ENCODE measurements at places on chromosomes 3 and 15. TPM values are rescaled to one million over a fixed set of nuclear protein-coding genes. Genes with fewer than 3 reads are reported as not detected.

DNA sequence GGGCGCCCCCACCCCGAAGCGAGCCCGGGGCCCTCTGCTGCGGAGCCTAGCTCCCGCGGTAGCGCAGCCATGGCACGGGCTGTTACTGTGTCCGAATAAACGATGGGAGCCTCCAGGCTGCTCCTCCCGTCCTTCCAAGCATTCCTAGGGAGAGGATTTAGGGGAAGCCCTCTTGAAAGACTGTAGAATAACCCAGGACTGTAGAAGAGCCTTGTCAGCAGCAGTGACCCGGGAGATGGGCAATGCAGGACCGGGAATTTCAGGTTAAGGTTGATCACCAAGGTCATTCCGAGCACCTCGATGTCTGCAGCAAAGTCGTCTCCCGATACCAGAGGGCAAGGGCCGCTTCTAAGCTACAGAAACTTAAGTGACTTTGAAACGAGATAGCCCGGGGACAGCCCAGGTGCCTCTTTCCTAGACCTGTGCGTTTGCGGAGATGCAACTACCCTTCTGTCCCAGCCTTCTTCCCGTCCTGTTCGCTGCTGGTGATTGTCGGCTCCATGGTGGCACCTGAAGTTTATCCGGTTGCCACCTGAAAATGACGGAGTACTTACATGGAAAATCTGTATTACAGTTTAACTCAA lies 753 bp upstream of the MYO5A start:
- no peak for DNase-seq

- DNase-seq = no peak
These were observed 54.1 kb downstream of the RORA start for GRCh38 chr15:61175024-61175423.

GRCh38 chr15:55683376-55683775 lies 59.6 kb downstream of the PRTG start:
- no peak for DNase-seq

- DNase-seq = no peak
These were observed 5.0 kb downstream of the NEK11 start for GRCh38 chr3:131031660-131032059.

DNA sequence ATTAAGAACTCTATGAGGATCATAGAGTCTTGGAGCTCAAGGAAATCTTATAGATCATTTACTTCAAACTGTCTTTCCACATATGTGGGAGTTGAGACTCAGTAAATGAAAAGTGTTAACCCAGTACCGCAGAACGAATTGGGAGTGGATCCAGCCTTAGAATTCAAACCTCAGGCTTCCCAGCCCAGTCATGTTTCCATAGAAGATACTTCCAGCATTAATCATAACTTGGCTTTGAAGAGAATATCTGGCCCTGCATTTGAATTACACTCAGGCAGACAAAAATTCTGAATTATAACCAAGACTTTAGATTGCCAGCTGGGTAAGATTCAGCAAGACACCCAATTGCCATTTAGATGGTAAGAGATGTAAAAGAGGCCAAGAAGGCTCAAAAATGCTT lies 972.0 kb downstream of the TUSC7 start:
- DNase-seq = no peak

DNA sequence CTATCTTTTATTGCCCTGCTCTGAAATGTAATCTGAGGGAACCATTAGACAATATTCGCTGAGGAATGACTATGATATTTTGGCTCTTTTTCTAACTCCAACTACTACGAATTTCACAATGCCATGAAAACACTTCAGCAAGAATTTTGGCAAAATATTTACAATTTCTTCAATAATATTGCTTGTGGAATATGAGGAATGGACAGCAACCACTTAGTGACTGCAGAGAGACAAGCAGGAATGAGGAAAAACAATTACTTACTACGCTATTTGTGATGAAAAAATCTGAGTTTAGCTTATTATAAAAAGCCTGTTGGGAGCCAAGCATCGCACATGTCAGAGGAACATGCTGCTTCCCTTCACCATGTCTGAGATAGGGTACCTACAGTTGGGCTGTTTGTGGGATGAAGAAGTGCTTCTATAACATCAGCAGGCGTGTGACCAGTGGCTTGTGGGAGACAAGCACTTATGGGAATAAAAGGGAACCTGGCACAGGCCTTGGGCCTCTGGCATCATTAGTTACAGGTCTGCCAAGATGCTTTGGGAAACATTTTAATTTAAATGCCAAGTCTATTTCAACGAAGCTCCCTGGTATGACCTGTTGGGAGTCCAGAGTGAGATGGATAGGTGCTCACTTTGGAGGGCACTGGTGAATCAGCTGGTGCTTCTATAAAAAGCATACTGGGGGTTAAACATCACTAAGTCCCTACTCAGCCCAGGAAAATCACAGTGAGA lies 2.7 kb upstream of the PLCL2 start:
- no peak for DNase-seq

- DNase-seq = no peak
These were observed 16.1 kb upstream of the IL1RAP start for GRCh38 chr3:190497811-190498210.

- no peak for DNase-seq
These were observed 44.0 kb upstream of the ETV5 start for GRCh38 chr3:186152889-186153292.

DNA sequence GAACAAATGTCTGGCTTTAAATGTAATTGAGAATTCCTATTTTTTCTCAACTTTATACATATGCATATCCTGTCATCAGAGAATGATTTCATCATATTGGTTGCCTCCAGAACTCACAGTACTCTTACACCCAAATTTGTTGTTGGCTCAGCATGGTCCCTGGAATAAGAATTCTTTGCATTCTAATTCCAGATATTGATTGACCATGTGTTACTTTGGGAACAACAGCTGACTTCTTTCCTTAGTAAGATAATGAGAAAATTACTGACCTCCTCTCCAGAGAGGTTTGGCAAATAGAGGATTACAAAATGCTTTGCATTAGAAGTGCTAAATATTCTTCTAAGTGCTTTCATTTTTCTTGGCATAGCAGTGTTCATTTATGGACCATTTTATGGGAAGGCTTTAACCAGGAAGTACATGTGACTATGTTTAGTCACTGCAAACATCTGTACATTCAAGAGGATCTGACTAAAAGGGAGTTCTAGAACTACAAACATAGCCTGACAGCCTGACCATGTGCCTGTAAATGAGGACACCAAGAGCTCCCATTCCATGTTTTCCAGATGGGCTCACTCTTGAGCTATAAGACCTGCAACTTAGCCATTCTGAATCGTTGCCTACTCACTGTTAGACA lies 391.6 kb upstream of the DPPA4 start:
- no peak for DNase-seq

- no peak for DNase-seq
These were observed 114.5 kb upstream of the STRIT1 start for GRCh38 chr3:155407971-155408370.

DNA sequence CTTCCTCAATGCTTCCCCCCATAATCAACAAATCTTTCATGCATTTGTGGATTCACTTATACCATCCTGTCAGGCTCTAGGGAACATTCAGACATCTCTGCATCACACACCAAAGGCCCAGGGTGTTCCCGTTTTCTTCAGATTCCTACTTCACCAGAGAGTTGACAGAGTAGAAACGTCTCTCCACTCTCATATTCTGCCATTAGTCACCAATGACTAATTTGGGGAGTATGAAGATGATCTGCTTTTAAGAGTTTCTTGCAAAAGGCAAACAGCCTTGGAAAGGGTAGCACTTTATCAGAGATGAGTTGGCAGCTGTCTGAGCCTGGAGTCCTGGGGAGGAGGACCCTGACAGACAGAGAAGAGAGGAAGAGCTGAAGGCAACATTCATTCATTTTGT lies 55.8 kb upstream of the DGKG start:
- DNase-seq = no peak

GRCh38 chr15:93519599-93519998 lies 430.6 kb upstream of the RGMA start:
- DNase-seq = no peak

- DNase-seq = no peak
These were observed 16.9 kb downstream of the MME start for GRCh38 chr3:155097009-155097349.

SOX2 gene
- 4.3 TPM for total RNA-seq

ZNF860 gene
- total RNA-seq = 0.04 TPM

SLC12A8 gene
- total RNA-seq = 126 TPM

FGF12 gene
- total RNA-seq = 4.4 TPM

Measured in H4 (cell line).